NCI-H345 (cell line): ENCODE measurements at places on chromosomes 1 and 21.

DNA sequence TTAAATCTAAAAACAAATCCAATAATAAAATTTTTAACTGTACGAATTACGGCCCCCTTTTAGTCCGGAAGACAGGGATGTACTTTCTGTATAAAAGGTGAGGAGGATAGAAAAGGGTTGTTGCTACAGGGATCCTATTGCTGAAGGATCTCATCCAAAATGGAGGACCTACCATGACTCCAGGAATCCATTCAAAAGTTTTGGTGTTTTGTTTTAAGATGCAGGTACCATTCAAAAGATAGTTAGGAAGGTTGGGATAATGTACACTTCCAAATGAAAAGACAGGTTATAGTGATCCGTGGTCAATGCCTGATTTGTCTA, 1.3 kb upstream of the ENAH start:
- DNase-seq = peak; percentile 9

- DNase-seq = no peak
Measured at GRCh38 chr1:197374428-197374827, 106.4 kb downstream of the CRB1 start.

- DNase-seq = no peak
Measured at GRCh38 chr1:65948609-65949229, 156.0 kb downstream of the PDE4B start.

GRCh38 chr1:203217668-203218067, 11.8 kb downstream of the CHIT1 start:
- no peak for DNase-seq

DNA sequence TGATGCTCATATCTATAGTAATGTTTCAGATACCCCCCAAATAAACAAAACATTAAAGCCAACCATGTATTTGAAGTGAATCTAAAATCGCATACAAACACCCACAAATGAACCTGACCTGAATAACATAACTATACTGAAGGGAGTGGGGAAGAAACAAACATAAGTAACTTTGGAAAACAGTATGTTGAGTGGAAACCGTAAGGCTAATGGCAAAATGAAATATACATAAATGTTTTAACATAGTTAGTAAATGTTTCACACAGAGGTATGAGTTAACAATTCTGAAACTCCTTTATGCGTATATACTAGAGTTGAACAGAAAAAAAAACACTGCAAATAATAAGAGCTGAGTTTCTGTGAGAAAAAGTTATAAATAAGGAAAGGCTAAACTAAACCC, 125.6 kb downstream of the ACBD6 start:
- DNase-seq = no peak

DNA sequence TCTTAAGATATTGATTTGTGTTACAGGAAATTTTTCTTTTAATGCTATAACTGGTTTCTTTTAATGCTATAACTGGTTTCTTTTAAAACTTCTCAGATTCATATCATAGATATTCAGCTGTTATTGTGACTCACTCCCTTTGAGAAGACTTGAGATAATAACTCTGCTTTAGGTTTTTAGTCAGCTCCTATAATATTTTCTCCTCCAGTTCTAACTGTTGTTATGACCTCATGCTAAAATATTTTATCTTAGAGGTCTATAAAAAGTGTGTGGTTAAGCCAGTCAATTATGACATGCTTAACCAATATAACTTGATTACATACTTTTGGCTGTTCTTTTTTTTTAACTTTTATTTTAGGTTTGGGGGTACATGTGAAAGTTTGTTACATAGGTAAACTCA, 280.2 kb downstream of the PTGER3 start:
- DNase-seq = no peak

DNA sequence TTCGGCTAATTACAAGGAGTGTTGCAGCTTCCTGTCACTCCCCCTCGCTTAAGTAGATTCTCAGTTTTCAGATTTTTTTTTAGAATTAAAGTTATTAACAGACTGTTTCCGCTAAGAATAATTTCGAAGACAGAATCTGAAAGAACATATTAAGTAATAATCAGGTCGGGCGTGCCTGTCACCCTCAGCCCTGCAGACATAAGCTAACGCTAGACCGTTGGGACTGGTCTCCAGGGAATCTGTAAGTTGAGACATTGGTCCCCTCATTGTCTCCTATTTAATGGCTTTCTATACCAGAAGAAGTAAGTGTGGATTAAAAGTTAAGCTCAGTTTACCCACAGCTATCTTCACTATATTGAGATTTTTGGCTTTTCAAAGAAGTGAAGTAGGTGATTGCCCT, 14.5 kb downstream of the NMNAT1 start:
- DNase-seq = no peak

DNA sequence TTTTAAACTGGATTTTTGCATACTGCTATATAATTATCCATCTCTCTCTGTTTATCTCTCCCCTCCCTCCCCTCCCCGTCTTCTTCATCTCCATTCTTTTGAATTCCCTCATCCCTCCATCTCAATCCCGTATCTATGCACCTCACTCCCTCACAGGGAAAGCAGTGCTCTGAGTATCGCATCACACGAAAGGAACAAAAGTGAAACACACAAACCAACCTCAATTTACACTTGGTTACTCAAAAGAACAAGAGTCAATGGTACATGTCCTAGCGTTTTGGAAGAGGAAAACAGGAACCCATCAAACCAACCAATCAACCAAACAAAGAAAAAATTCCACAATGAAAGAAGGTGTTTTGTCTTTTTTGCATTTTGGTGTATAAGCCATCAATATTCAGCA, 115.1 kb downstream of the NBPF12 start:
- no peak for DNase-seq

DNA sequence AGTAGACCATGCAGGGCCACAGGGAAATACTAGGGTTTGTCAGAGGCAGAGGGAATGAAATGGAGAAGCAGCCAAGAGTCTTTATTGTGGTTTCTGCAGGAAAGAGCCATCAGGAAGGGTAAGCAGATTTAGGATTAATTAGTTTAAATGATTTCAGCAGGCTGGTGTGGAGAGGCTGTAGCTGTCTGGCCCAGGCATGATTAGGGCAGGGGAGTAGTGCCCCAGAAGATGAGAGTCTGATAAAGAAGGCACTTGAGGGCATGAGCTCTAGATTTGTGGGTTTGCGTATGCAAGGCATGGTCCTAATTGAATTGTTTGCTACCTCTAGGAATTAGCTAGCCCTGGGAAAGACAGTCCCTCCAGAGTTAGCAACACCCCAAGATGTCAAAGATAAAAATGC, 484.6 kb upstream of the PLXNA2 start:
- no peak for DNase-seq

GRCh38 chr1:16167331-16168143, 11.7 kb upstream of the EPHA2 start:
- no peak for DNase-seq

DNA sequence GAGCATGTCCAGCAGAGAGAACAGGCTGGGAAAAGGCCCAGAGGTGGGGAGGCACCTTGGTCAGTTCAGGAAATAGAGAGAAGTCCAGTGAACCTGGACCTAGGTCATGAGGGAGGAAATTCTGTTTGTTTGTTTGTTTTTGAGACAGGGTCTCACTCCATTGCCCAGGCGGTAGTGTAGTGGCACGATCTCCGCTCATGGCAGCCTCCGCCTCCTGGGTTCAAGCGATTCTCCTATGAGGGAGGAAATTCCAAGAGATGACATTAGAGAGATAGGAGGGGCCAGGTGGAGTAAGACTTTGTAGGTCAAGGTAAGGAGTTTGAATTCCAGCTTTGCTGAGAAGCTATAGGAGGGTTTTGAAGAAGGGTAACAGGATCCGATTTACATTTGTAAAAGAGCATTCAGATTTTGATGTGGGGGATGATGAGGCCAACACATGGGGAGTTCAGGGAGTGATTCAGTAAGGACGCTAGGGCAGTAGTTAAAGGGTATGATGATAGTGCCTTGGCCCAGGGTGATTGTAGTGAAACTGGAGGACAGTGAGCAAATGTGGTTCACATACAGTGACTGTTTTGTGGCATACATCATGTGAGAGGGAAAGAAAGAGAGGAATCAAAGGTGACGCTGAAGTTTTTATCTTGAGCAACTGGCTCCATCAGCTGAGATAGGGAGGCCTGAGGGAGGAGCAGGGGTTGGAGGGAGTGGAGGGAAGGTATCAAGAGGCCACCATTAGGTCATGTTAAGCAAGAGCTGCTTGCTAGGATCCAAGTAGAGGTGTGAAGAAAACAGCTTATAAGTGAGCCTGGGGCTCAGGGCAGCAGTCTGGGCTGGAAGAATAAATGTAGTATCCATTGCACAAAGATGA, 8.3 kb upstream of the TRABD2B start:
- DNase-seq = no peak

DNA sequence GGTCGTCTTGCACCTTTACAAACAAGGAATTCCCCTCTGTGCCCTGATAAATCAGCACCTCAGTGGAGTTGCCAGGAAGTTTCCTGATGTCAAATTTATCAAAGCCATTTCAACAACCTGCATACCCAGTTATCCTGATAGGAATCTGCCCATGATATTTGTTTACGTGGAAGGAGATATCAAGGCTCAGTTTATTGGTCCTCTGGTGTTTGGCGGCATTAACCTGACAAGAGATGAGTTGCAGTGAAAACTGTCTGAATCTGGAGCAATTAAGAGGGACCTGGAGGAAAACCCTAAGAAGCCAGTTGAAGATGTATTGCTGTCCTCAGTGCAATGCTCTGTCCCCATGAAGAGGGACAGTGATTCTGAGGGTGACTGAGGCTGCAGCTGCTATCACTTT, 38.3 kb downstream of the ZFYVE9 start:
- DNase-seq = no peak

GRCh38 chr21:31909153-31910073, 36.6 kb downstream of the HUNK start:
- no peak for DNase-seq

DNA sequence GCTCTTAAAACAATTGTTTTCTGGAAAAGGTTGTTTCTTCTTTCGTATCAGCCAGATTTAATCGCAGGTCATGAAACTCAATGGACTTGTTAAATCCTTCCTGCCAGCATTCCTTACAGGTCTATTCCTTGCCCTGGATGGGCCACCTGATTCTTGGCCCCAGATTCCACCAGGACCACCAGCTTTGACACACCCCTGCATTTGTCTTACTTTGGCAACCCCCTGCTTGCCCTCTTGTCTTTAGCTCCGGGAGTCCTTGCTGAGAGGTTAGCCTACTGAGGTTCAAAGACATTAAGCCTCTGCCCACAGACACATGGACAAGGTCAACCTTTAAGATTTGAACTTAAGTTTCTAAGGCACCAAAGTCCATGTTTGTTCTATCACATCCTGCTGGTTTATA, 27.1 kb upstream of the DAB1 start:
- DNase-seq = no peak

DNA sequence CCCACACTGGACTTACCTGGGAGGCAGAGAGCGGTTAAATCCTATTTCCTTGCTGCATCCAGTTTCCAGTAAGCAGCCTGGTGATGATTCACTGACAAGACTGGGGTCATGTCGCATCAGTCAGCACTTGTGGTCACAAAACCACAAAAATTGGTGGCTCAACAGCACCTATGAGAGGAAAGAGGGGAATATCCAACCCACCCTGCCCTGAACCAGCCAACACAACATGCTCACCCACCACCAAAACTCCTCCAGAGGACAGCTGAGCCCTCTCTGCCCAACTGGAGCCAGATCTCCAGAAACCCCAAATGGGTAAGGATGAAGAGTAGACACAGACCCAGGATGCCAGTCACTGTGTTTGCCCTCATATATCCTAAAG, 64.0 kb downstream of the CD46 start:
- DNase-seq = no peak

- DNase-seq = no peak
Measured at GRCh38 chr1:231966983-231967382, 340.4 kb downstream of the DISC1 start.

DNA sequence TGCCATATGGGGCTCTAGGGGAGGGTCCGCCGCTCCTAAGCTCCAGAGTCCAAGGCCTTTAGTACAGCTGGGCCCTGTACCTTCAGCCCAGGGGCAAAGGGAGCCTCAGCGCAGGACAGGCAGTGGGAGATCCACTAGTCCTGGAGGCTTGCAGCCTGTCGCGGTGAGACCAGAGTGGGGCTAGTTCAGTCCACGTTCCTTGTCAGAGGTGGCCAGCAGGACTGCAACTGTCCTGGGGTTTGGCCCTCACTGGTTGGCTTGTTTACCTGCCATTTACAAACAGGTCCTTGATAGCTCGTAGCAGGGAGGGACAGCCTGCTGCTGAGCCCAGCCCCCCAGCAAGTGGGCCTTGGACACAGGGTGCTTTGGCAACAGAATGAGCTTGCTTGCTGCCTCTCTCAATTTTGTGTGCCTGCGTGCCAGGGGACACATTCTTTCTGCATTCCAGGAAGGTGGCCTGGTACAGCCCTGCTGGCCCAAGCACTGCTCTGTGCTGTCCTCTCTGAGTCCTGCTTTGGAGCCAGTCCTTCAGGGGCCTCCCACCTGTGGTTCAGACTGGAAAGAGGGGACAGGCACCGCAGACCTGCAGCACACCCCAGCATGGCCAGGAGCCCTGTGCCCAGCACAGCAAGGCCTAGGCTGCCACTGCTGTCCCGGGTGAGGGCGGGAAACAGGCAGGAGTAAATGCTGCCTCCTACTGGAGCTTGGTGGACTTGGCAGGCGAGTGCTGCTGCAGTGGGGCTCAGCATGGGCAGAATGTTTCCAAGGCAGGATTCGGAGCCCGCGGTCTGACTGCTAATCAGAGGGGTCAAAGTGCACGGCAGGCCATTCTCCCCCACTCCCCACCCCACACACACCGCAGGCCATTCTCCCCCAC, 15.2 kb downstream of the H6PD start:
- no peak for DNase-seq

- DNase-seq = no peak
Measured at GRCh38 chr1:2259668-2260402, 31.7 kb downstream of the SKI start.

DNA sequence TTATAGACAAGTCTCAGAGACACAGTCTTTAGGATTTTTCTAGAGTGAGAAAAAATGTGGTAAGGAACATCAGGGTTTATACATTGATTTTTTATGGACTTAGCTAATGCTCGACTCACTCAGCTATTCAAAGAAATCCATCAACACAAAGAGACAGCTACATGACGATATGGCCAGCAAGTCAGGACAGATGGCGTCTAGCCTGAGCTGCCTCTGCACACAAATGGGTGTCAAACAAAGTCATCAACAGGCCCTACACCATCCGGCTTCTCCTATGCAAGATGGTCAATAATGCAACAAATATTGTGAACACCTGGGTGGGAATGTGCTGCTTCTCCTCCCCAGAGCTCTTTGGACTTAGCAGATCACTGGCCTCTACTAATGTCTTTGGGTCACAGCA, 13.3 kb upstream of the ERICH3 start:
- DNase-seq = no peak
